ENCODE measurements at places on chromosomes 4 and X.

- DNase-seq, result no peak
Observed at GRCh38 chr4:123488916-123489315, 92.3 kb downstream of the SPRY1 start.

DNA sequence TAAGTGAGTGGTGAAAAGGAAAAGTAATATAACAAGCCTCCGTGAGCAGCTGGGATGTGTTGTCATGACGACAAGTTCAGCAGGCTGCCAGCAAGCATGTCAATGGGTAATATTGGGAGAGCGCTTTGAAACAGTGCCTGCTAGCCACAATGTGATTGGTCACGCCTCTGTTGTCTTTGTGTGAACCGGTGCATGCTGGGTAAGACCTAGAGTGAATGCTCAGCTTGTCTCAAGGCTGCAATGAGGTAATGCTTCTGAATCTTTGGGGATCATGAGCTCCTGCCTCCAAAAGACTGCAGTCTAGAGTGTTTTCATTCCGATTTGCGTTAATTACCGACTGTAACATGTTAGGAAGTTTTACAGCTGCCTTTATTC lies 54.9 kb downstream of the STOX2 start:
- DNase-seq, result no peak

DNA sequence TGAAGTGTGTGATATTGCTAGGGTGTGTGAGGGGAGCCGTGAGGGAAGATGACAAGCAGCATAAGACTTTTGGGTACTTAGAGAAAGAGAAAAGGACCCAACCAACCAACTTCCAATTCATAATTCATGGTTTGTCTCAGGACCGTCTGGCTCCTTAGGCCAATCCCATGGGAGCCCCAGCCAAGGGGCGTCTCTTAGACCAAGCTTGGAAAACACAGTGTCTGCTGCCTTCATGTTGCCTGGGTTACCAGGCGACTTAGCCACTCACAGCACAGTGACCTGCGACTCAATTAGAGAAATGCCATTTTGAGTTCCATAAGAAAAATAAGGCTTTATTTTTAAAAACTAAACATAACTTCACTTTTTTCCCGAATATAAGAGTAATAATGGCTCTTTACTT lies 32.7 kb downstream of the BST1 start:
- no peak for DNase-seq

DNA sequence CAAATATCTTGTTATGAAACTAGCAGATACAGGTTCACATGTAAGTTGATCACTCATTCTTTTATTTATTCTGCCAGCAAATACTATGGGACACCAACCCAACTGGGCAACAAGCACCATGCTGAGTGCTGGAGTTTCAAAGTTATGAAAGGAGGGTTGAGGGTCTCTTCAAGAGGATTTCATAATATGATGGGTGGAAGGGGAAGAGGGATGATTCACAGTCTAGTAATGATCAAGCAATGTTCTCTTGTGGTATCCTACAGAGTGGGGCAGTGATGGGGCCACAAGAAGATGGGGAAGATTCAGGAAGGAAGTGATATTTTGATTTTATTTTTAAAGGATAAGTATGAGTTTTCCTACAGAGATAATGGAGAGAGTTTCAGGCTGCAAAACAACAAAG lies 46.2 kb upstream of the TXK start:
- no peak for DNase-seq

DNA sequence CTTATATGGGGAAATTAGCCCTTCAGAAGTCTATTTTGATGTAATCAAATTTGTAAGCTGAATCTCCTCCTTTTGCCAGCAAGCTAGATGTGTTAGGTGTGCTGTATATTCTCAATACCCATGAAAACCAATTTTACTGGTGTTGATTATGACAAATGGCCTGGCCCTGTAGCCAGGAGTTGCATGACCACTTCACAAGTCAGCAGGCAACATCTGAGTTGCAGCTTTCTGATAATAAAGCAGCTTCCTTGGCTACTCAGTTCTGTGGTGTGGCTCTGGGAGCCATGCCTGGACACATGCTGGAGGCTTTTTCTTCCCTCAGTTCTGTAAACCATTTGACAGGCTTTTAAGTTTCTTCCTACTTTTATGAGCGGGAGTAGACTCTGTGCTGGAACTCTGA lies 154.1 kb upstream of the CXCL13 start:
- no peak for DNase-seq

DNA sequence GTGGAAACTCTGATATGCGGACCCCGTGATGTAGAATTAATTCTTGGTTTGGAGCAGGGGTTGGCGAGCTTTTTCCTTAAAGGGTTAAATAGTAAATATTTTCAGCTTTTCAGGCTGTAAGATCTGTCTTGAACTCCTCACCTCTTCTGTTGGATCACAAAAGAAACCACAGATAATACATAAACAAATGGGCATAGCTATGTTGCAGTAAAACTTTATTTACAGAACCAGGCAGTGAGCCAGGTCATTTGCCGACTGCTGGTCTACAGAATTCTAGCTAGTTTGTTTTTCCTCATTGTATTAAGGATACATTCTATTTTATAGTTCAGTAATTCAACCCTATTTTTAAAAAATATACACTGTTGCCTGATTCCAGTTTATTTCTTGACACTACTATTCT lies 116.6 kb downstream of the PAPSS1 start:
- no peak for DNase-seq

Measured in stimulated activated CD8-positive, alpha-beta memory T cell treated with anti-CD3 and anti-CD28 coated beads, Interleukin-7, amount 100 ng/mL, for 1 hour (primary cell).